Midbrain (tissue), 1 donor: ENCODE measurements at places on chromosomes 2 and 18.

DNA sequence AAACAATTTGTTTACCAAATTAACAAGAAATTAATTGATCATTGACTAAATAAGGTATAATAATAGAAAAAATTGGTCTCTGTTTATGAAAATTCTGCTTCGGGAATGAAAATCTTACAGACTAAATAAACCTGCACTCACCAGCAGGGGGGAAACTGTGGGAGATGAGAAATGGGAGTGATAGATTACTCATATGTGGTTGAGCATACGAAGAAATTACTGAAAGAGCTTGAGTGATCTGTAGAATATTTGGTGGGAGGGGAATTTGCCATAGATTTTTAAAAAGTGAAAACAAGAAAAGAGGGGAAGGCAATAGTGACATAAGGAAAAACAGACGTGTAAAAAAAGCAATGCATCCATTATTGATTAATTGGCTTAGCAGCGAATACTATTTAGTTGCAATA lies 2.2 kb downstream of the HMSD start:
- DNase-seq = no peak

DNA sequence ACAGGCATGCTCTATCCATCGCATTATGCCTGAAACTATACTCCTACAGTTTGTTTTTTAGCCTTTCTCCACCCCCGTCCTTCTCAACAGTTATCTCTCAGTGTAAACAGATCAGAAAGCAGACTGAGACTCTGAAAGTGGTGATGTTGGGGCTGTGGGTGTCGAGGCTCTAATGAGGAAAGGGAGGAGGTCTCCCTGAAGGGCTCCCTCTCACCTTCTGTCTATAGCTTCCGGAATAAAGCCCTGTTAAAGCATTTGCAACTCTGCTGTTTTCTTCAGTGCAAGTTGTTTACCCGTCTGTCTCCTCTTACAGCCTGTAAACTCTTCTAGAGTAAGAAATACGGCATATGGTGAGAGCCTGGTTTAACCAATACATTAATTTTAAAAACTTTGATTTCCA lies 136.7 kb upstream of the SYT4 start:
- no peak for DNase-seq

- DNase-seq = peak; percentile 69
Observed at GRCh38 chr2:199833525-199833924, 17.5 kb downstream of the FTCDNL1 start.

GRCh38 chr2:223526106-223526505 lies 76.1 kb downstream of the SCG2 start:
- DNase-seq = no peak
